ENCODE measurements at places on chromosomes 5 and 9. TPM values are rescaled to one million over a fixed set of nuclear protein-coding genes. Genes with fewer than 3 reads are reported as not detected.
A peak's percentile ranks its signal among the peaks of the same experiment; 100 is the strongest.

DNA sequence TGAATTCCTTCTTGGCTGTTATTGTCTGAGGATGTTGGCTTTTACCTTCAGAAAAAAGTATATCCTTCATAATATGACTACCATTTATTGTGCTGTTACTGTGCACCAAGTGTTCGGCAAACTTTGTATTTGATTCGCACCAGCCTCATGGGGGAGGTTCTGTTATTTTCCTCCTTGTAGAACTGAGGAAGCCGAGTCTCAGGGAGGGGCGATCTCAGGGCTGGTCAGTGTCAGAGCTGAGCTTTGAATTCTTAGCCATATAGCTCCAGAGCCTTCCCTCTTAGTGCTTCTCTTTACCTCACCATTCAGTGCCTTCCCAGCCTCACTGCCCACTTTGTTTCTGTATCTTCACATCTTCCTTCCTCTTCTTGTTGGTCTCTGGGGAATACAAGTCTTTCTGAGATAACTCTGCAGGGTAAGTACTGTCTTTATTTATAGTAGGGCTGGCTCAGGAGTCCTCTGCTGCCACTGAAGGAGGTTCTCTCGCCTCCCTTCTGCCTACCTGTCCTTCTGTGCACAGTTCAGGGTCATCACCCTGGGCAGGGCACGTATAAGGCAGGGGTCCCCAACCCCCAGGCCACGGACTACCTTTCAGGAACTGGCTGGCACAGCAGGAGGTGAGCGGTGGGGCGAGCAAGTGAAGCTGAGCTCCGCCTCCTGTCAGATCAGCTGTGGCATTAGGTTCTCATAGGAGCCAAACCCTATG, 48.4 kb downstream of the GALNT10 start:
- no peak for DNase-seq

- peak; percentile 93 for DNase-seq
Measured at GRCh38 chr5:134004626-134005416, at the start of gene VDAC1. Gene VDAC1 (minus strand): TSS chr5:134004975. CDS start chr5:133993012, 11,963 bp downstream.

DNA sequence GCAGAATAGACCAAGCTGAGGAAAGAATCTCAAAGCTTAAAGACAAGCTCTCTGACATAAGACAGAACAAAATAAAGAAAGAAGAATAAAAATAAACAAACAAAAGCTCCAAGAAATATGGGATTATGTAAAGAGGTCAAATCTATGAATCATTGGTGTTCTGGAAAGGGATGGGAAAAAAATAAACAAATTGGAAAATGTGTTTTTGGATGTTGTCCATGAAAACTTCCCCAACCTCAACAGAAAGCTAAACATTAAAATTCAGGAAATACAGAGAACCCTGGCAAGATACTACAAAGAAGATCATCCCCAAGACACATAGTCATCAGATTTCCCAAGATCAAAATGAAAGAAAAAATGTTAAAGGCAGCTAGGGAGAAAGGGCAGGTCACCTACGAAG, 662.0 kb upstream of the CDH18 start:
- DNase-seq: no peak

- no peak for DNase-seq
Measured at GRCh38 chr5:169350759-169351240, 49.9 kb upstream of the SLIT3 start.

DNA sequence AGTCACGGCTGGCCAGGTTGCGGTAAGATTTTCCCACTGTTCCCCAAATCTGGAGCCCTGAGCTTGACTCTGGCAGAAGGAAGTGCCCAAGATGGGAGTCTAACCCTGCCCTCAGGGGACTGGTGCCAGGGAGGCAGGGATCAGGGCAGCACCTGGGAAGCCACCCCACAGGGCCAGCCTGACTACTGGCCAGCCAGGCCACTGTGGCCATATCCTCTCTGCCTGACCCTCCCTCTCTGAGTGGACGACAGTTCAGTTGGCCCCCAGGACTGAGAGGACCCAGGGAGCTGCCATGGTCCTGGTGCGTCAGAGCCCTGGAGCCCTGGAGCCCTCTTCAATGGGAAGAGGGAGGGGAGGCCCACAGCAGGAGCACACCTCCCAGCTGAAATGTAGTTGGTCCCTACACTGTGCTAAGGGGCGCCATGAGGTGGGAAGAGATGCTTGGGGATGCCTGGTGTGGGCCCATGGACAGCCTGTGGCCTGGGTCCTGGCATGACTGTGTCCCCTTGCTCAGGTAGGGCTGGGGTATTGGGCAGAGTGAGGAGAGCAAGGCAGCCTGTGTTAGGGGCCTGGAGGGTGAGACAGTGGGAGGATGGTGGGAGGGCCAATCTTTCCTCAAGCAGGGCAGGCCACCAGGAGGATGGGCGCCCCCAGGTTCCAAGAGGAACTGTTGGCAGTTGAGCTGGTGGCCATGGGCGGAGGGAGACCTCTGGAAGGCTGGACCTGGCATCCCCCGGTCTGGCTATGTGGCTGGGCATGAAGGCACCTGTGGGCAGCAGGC, 81.1 kb downstream of the PHF2 start:
- no peak for DNase-seq

GRCh38 chr5:113215401-113216060, 219.3 kb downstream of the TSSK1B start:
- DNase-seq: no peak

- peak; percentile 25 for DNase-seq
Measured at GRCh38 chr5:161546095-161546469, 443 bp downstream of the GABRB2 start.

The GRM6 gene
- not detected for total RNA-seq

- DNase-seq: no peak
Measured at GRCh38 chr9:221989-222776, 7.5 kb downstream of the DOCK8 start.

DNA sequence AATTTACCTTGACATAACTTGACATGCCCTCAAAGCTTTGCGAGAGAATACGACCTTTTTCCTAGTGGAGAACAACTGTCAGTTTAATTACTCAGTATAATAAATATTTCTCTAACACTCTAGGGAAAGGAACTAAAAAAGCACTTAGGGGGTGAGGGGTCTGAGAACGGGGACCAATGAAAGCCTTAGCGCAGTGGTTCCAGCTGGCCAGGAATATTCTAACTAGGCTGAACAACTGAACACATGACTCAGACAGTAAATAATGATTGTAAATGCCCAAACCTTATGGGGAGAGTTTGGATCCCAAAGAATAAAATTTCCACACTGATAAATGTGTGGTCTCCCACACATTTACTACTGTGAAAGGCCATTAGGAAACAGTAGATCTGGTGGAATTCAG, 14.9 kb downstream of the MYO10 start:
- no peak for DNase-seq

DNA sequence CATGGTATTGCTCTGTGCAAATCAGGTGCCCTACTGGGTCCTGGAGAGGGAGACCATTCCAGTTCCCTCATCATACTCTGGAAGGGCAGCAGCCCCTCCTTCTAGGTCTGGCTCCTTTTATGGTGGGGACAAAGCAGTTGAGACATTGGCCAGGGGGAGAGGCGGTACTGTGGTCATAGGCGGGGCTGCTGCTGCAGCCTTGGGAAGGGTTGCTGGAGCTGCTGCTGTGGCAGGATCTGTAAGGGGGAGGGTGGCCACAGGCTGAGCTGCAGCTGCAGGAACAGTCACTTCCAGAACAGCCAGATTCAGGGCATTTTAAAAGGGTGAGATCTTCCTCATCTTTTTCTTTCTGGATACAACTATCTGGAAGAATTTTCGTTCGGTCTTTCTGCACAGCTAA, 233.0 kb upstream of the SGCD start:
- DNase-seq: peak; percentile 55

- no peak for DNase-seq
Measured at GRCh38 chr5:174828804-174829510, 104.6 kb downstream of the MSX2 start.

The GABRA1 gene
- not detected for total RNA-seq

- no peak for DNase-seq
Measured at GRCh38 chr5:9405196-9405754, 140.6 kb downstream of the SEMA5A start.

The WDR55 gene
- 15.1 TPM for total RNA-seq

GRCh38 chr5:11182441-11183080, 421.5 kb upstream of the DAP start:
- peak; percentile 62 for DNase-seq

GRCh38 chr9:108543251-108543778, 312.5 kb downstream of the ACTL7B start:
- peak; percentile 74 for DNase-seq

The PIP5K1B gene
- 1.3 TPM for total RNA-seq

DNA sequence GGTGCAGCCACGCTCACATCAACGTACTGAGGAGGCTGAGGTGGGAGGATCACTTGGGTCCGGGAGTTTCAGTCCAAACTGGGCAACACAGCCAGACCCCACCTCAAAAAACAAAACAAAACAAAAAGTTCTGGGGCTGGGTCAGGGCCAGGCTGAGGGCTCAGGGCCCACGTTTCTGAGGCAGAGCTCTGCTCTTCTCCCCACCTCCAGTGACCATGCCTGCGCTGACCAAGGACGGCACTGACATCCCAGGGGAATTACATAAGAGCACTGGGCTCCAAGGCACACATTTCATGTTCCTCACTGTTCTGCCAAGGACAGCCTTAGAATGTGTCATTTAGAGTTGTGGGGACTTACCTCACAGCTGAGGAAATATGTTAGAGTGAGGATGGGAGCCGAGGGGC, 40.4 kb upstream of the TESK1 start:
- no peak for DNase-seq

The NR2F1-AS1 gene
- total RNA-seq: 8.3 TPM

DNA sequence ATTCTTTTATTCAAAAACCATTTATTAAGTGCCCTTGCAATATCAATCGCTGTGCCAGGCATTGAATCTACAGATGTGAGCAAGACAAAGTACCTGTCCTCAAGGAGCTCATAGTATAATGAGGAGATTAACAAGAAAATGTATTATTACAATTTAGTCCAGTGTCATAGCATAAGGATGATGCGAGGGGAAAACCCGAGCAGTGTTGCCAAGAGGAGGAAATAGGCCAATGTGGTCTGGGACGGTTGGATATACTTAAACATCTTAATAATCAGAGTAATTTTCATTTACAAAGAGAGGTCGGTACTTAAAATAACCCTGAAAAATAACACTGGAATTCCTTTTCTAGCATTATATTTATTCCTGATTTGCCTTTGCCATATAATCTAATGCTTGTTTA, 18.5 kb downstream of the CD274 start:
- no peak for DNase-seq

- no peak for DNase-seq
Measured at GRCh38 chr5:440401-441201, 2.4 kb upstream of the EXOC3 start.

- no peak for DNase-seq
Measured at GRCh38 chr9:137411645-137412380, 11.1 kb downstream of the EXD3 start.

The AGXT2 gene
- not detected for total RNA-seq

DNA sequence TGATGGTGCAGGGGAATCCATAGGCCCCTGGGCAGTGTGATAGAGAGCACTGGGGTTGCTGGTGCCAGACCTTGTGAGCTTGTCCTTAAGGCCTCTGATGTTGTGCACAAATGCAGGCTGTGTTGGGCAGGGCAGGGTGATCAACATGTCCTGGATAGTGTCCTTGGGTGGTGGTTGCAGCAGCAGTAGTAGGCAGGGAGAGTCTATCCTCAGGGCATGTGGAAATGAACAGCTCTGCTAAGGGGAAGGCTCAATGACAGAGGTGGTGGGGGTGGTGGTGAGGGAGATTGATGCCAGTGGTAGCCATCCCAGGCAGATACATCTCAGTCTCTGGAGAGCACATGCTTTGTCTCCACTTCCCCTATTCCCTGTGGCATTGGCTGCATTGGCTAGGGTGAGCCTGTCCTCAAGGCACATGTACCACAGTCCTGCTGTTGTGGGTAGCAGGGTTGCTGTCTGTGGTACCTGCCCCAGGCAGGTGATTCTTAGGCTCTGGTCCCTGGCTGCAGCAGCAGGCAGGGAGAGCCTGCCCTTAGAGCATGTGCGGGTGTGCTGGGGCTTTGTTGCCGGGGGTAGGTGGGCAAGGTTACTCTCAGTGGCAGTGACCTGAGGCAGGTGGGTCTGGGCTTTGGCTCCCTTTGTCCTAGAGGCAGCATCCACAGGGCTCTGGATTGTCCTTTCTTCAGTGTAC, 111.1 kb downstream of the WDR70 start:
- DNase-seq: no peak

DNA sequence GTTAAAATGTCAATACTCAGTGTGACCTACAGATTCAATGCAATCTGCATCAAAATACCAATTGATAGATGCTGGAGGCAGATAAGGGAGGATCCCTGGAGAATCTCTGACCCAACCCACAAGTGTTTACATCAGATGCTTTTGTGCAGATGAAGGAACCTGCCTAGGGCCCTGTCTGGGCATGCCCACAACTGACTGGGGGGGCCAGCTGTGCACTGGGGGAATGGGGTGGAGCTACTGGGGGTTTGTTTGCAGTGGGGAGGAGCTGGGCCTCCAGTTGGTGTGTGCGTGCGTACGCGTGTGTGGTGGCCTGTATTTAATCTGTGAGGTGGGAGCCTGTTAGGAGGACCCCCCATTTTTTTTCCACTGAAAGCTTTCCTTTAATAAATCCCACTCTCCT, 244.9 kb downstream of the TRIM36 start:
- DNase-seq: no peak

- DNase-seq: no peak
Measured at GRCh38 chr9:138116521-138116920, 238.9 kb downstream of the CACNA1B start.

DNA sequence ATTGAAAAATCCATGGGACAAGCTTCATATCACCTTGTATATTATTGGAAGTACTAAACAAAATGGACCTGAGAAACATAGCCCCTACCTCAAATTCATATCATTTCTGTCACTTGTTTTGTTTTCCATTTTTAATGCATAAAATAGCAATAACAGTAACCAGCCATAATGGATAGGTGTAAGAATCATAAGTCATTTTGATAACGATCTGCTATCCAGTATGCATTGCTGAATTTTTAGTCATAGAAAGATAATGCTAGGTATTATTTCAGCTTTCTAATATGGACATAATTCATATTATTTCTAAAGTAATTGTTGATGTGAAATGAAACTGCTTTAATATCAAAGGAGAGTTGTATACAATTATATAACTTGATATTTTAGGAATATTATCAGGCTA, 1.1 kb upstream of the LRRC70 start:
- DNase-seq: no peak

The QRFP gene
- total RNA-seq: not detected

DNA sequence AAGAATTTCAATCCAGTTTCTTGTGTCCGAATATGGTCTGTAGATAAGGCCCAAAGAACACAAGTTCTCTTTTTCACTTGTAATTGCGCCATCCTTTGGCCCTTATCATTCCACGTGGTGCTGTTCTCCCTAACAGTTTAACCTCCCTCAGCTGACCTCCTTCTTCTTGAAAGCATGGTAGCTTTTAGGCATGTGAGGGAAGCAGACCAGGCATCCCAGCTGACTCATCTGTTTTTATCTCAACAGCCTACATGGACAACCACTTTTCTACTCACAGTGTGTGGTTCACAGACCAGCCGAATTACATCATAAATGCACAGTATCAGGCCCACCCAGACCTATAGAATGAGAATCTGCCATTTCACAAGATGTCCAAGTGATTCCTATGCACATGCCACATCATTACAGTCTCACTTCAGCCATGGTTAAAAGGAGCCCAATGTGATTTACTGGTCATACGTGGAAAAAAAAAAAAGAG, 26.9 kb upstream of the PLIN2 start:
- DNase-seq: no peak

The KIF12 gene
- total RNA-seq: 0.59 TPM

GRCh38 chr5:32880796-32881195, 169.7 kb downstream of the NPR3 start:
- DNase-seq: no peak
